ENCODE measurements at places on chromosomes 3 and 15.

GRCh38 chr3:126293370-126294082, 63.7 kb downstream of the KLF15 start:
- no peak for DNase-seq

DNA sequence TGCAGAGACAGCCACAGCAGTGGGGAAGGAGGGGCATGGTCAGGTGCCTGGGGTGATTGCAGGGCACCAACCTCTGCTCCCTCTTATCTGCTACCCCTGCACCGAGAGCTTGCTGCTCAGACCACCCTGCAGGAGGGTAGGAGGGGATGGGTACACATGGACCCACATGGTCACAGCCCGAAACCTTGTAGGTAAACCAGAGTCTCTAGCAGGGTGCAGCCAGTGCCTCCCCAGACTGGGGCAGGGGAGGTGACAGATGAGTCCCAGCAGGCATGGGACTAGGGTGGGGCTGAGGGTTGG, 49.2 kb downstream of the FAH start:
- DNase-seq: no peak

DNA sequence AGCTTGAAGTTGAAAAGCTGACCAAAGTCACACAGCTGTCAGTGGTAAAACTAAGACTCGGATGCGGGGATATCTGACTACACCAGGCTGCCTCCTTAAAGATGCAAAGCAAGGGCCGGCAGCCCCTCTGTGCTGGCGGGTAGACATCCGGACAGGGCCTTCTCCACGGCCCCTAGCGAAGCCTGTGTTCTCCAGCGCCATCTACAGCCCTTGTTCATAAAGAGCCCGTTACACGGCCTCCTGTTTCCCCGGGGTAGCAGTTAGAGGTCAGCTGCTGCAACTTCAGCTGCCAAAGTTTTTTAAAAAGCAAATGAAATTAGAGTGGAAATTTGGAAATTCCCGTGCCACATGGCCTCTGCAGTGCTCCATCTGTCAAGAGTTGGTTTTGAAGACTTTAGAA, 383.0 kb downstream of the TBL1XR1 start:
- peak; percentile 77 for DNase-seq

GRCh38 chr3:105465251-105465853, 98.6 kb downstream of the ALCAM start:
- no peak for DNase-seq

DNA sequence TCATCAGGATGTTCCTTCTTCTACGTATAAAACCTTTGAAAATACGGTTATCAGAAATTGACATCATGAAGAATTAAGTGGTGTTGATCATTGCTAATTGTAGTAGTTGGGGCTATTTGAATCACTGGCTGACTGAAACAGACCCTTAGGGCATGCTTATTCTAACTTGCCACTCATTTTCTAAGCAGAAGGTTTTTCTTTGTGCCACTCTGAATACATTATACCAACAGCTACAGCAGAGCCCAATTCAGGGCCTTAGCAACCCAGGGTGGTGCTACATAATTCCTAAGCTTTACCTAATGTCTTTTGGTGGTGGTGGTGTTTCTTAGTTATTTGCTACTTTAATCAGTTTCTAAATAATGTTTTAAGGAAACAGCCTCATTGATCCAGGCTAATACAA, 524.2 kb downstream of the NLGN1 start:
- DNase-seq: no peak

DNA sequence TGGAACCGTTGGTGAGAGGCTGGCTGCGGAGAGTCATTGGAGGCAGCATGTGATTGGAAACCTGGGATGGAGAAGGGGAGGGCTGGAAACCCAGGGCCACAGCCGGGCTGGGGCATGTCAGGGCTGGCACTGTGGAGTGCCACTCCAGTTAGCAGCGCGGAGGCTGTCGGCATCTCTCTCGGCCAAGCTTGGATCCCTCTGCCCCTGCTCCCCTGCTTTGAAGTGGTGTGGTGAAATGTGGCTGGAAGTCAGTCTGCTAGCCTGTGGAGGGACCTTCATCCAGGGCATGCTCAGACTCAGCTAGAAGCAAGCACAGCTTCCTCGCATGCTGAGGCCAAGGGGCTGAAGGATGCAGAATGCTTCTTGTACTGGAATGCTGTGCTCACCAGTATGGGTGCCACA, 13.5 kb downstream of the SLCO3A1 start:
- peak; percentile 54 for DNase-seq

- no peak for DNase-seq
Measured at GRCh38 chr3:34263101-34263621, 464.7 kb downstream of the PDCD6IP start.

DNA sequence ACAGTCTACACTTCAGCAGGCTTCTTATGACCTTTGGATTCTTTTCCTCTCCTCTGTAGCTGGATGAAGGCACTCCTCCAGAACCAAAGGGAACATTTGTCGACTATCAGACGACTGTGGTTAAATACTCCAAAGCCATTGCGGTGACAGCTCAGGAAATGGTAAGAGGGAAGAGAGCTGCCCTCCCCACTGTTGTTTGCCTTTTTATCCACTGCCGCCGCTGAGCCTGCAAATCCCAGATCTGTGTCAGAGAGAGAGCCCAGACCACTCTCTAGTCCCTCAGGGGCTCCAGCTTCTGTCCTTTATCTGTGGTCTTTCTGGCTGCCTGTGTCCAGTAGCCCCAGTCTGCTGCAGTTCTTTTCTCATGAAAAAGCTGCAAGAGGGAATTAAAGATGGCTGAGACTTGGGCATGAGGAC, 261.5 kb upstream of the TPM1 start:
- DNase-seq: no peak

- no peak for DNase-seq
Measured at GRCh38 chr3:154427685-154428285, 2.2 kb downstream of the GPR149 start.

GRCh38 chr15:33955945-33956344, 12.4 kb upstream of the CHRM5 start:
- peak; percentile 3 for DNase-seq

GRCh38 chr15:83306561-83306960, 22.1 kb upstream of the BNC1 start:
- no peak for DNase-seq

DNA sequence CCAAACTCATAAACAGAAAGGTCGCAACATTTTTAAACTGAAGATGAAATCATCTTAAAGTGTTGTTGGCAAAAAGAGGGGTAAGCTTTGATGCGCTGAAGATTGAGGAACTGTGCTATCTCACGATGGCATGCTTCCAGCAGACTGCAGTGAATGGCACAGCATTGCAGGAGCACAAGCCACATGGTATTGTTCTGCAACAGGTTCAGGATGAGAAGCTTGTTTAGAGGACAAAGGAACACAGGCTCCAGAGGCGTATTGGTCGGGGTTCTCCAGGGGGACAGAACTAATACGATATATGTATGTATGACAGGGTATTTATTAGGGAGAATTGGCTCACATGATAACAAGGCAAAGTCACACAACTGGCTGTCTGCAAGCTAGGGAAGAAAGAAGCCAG, 13.8 kb upstream of the PLD1 start:
- DNase-seq: no peak

DNA sequence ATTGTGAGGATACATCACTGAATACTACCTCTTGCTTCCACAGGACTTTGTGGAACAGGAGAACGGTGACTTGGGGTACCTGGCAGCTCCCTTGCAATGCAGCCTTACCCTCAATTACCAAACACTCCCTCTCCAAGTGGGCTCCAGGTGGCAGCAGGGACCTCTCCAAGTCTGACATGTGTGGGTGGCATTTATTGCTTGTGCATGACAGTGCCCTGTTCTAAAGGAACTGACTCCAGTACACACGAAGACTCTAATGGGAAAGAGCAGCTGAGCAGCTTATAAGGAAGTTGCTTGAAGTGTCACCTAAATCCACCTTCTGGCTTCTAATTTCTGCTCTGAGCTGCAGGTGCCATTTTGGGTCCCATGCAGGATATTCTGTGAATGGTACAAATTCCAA, 174.1 kb upstream of the SLCO3A1 start:
- no peak for DNase-seq

DNA sequence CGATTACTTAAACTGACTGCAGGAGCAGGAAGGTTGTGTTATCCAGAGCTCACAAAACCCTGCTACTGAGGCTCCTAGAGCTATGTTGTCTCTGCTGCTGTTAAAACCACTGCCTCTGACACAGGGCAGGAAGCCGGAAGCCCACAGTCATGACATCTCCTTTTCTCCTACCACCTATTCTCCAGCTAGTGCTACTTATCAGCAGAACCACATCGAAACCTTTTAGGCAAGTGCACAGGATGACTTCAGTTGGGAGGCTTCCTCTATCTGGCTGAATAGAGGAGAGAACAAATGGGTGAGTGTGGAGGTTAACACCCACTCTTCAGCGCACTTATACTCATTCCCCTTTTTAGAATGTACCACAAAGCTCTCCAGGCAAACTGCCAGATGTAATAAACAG, 638.0 kb downstream of the OTOL1 start:
- DNase-seq: no peak

DNA sequence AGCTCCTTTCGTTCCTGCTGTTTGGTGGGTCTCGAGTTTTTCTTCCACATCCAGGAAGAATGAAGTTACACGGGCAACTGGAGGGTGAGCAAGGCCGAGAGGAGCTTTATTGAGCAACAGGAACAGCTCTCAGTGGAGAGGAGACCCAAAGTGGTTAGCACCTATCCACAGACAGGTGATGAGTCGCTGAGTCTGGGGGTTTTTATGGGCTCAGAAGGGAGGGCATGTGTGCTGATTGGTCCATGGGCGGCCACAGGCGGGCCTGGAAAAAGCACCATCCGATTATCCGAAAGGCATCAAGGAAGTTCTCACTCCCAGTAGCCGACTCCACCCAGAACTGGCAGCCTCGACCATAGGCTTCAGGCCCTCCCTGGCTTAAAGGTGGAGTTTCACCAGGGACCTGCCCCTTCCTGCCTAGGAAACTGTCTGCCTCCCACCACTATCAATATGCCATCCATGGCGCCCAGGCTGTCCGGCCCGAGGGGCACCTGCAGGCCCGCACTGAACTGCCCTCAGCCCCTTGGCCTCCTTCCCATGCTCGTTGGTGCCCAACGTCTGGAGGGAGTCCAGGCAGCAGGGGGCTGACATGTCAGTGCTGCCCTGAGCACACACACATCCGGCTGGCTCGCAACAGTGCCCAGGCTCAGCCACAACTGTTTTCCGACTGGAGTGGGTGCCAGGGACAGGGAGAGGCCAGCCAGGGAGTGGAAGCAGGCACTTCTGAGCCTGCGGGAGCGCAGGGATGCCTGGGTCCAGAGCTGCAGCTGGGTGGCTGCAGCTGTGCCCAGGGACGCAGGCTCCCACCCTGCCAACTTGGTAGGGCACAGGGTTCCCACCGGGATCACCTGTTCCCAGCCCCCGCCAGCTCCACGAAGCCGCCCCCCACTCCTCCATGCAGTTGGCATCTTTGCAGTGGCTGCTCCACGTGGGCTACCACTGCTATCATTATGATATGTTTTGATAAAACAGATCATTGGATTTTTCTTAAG, 170.2 kb downstream of the FNDC3B start:
- no peak for DNase-seq

DNA sequence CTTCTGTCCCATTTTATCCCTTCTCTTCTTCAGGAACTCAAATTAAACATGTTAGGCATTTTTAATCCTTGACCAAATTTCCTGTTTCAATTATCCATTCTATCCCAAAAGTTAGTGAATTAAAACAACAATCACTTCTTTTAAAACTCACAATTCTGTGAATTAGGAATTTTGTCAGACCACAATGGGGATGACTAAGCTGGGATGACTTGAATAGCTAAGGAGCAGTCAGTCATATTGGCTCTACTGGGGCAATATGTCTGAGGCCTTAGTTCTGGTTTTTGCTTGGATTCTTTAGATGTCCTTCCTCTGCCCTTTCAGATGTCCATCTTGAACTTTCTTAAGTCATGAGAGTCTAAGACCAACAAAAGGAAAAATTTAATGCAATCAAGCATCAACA, 178.2 kb upstream of the TGFBR2 start:
- DNase-seq: no peak

GRCh38 chr3:115930922-115931321, 307.6 kb downstream of the GAP43 start:
- no peak for DNase-seq
